ENCODE measurements at places on chromosomes 11 and 22.

DNA sequence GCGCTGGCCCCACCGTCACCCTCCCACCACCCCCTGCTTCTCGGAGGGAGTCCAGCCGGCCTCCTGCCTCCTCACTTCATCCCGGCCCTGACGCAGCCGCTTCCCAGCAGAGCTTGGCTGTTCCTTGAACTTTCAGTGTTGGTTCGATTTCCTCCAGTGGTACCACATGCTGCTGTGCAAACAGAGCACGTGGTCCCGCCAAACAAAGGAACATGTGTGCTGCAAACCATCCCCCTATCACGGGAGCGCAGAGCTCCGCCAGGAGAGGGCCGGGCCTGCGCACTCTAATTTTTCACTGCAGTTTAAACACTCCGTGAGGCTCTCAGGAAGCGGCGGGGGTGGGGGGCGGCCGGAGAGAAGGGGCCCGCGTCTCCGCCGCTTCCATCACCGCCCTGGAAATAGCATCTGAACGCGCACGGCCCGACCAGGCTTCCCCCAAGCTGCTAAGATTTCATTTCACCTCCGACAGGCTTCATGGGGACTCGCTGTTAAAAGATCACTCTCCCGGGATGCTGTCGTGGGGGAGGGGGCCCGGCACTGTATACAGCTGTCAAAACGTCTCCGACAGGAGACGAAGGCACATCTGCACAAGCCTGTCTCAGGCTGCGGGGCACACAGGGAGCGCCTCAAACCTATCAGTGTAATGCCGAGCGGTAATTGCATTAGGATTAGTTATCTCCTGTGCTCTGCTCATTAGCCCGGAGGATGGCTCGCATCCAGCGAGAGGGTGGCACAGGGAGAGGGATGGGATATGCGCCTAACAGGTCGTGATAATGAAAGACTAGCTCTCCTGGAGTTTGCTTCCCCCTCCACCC, 269.9 kb upstream of the SORL1-AS1 start:
- DNase-seq, result no peak

GRCh38 chr11:90536301-90536700, 313.5 kb upstream of the CHORDC1 start:
- DNase-seq, result no peak

DNA sequence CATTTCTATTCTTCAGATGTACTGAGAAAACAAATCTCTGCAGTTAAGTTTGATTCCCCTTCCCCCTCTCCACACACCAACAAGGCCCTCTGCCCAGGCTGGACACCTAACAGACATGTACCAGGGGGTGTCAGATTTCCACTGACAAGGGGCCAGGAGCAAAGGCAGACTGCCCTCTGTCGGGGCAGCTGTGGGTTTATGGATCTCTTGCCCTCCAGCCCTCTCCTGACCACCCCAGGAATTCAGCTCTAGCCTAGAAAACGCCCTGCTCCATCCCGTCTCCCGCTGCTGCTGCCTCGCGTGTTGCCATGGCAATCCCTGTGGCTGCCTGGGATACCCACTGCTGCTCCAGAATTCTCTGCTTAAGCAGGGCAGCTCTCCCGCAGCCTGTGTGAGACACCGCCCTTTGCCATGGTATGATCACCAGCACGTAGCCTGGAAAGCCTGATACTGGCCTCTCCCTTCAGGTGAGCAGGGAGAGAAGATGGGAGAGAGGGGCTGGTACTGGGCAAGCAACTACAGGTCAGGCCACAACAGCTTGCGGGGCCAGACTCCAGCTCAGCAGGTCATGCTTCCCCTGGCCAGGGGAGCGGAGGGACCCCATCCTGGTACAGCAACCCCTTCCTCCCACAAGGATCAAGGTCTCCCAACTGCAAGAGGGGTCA, 41.6 kb downstream of the BUD13 start:
- no peak for DNase-seq

- no peak for DNase-seq
Measured at GRCh38 chr11:66333896-66334604, 2.2 kb downstream of the RIN1 start.

- DNase-seq, result no peak
Measured at GRCh38 chr11:57639321-57640067, 10.2 kb downstream of the YPEL4 start.

DNA sequence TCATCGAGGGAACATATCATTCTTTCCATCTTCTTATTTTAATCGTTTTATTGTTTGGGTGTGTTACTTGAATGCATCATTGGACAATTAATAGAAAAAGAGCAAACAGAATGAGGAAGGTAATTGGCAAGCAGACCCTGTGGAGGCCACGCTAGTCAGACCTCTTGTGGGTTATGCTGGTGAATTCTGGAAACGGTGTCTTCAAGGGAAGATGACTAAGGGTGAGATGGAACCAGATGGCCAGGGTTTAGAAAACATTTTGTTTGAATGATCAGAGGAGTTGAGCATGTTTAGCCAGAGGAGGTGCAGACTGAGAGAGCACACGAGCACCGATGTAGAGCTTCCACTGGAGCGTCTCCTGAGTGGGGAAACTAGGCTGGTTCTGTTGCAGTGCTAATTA, 8.5 kb downstream of the ST14 start:
- DNase-seq, result no peak

Measured in activated CD8-positive, alpha-beta memory T cell treated with anti-CD3 and anti-CD28 coated beads for 24 hours (primary cell).